Sciatic nerve (tissue), 2 donors: ENCODE measurements at places on chromosomes 3 and 15. TPM values are rescaled to one million over a fixed set of nuclear protein-coding genes. Genes with fewer than 3 reads are reported as not detected.

- peak; percentile 90 for DNase-seq
Observed at GRCh38 chr15:40081691-40082194, 26.9 kb downstream of the BMF start.

GRCh38 chr15:92200891-92201290 is 192.8 kb upstream of the ST8SIA2 start:
- DNase-seq = no peak

DNA sequence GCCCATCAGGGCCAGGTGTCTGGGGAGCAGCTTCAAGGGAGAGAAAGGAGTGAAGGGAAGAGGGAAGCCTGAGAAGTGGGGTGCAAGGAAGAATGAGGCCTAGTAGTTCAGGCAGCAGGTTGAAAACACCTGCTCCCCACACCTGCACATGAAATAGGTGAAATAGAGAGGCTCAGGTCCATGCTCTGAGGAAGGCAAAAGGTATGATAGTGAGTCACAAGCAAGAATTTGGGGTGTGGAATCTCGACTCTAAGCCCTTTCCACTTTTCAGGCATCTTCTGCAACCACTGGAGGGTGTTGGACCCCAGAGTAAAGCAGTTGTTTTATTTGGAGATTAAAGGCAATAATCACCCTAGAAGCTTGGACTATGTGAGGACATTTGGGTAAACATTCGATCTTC is 157.5 kb downstream of the CTNNB1 start:
- no peak for DNase-seq

DNA sequence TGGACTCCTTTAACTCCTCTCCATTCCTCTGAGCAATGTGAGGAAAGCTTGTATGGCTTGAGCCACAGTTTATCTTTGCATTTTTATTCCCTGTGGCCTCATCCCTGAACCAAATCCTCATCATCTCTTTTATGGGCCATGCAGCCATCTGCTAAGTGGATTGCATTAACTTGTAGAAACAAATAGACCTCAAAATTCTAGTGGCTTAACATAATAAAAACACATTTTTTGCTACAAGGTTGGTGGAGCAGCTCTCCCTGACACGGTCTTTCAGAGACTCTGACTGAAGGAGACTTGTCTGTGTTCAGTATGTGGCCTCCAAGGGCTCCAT is 135.3 kb downstream of the RPL22L1 start:
- DNase-seq = no peak

- no peak for DNase-seq
Observed at GRCh38 chr15:93566762-93567161, 477.8 kb upstream of the RGMA start.

The ROPN1B gene
- 5.4 TPM for total RNA-seq

- no peak for DNase-seq
Observed at GRCh38 chr3:186411089-186411488, 49.1 kb upstream of the DGKG start.
